Stimulated activated CD4-positive, alpha-beta T cell treated with anti-CD3 and anti-CD28 coated beads, Interleukin-12 subunit alpha, Interleukin-12 subunit beta, amount 100 ng/mL, for 4 hours (primary cell): ENCODE measurements at places on chromosomes 11 and 22.

- no peak for DNase-seq
Measured at GRCh38 chr22:37202001-37202555, 10.2 kb downstream of the SSTR3 start.

GRCh38 chr11:118877487-118878162, 6.1 kb upstream of the CXCR5 start:
- DNase-seq: no peak

GRCh38 chr11:63614136-63614671, at the start of gene PLAAT3:
Gene PLAAT3, minus strand, starts transcription at chr11:63614433. Its CDS starts 419 bp downstream, at chr11:63614014.
- peak; percentile 19 for DNase-seq

- no peak for DNase-seq
Measured at GRCh38 chr11:71564430-71564829, 933 bp upstream of the KRTAP5-10 start.

DNA sequence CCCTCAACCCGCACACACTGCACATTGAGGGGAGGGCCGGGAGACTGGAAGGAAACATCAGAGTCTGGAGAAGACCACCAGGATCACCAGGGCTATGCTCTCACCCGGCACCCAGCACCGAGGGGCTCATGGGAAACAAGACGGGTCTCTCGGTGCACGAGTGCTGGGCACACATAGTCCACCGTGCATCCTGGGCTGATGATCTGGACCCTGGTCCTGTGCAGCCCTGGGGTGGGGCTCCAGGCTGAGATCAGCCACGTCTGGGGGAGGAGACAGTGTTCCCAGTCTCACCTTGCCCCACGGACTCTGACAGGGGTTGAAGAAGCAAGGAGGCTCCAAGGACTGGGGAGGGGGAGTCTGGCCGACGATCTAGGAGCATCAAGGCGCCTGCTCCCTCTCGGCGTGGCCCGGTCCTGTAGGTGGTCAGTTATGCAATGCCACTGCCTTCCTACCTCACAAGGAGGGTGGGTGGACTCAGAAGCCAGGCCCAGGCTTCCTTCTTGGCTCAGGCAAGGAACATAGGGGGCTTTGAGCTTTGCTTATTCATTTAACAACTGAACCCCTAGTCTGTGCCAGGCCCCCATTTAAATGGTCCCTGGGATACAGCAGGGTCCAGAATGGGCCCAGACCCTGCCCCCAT, 11.4 kb upstream of the CD81 start:
- no peak for DNase-seq

DNA sequence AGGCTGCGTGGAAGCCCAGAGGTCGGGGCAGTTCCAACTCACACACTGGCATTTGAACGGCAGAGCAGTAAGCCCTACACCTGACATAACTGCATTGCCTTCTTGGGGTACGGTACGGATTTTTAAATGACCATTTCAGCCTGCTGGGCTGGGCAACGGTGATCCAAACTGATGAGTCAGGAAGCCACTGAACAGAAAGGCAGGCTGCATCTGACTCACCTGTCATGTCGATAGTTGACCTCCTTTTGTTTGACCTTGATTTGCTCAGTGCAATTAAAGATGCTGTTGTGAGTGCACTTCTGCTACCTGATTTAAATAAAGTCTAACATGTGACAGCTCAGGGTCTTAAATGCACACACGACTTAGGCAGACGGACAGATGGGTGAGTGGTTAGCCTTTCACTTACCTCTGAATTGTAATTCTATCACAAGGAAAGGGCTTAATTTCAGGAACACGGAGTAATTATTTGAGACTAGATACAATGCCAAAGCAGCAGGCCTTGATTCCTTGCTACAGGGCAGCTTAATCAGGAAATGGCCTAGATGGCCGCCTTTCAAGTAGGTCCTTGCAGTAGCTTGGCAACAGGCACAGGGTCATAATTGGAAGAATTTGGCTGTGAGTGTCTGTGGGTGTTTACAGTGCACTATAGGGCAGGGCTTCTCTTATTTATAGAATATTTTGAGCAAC, 52.2 kb downstream of the BMAL1 start:
- no peak for DNase-seq
